Activated T-cell treated with anti-CD3 and anti-CD28 coated beads, Interleukin-2, amount 50 U/mL, for 72 hours (primary cell): ENCODE measurements at places on chromosomes 12 and 14. TPM values are rescaled to one million over a fixed set of nuclear protein-coding genes. Genes with fewer than 3 reads are reported as not detected.

DNA sequence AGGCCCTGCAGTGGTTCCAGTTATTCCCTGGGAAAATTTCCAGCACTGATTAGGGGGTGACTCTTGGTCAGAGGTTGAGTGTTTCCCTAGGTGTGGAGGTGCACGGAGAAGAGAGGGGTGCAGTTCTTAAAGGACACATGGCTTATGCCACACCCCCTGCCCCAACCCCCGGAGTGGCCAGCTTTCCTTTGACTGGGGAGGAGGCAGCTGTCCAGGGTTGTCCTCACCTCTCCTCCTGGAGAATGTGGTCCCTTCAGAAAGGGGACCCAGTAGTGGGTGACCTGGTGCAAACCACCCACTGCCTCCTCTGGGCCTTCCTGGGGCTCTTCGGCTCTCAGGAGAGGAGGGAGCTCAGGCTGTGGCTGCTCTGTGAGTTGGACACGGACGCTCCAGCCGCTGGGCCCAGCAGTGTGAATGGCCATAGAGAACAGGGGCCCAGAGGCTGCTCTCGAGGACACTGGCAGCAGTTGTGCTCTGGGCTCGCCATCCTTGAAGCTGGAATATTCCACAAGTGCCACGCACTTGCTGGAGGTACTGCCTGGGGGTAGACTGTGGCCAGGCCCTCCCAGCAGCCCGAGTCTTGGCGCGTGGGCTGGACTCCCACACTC lies 13.6 kb downstream of the PACS2 start:
- H3K27me3 ChIP-seq, result no peaks in the 10 kb centered on the region
- H3K36me3 ChIP-seq, result no peaks in the 10 kb centered on the region
- peaks cover 23% of the 10 kb centered on the region for H3K4me1 ChIP-seq
- no peak overlapping the region for H3K27ac ChIP-seq
- no peak for DNase-seq

GRCh38 chr14:89428546-89429198 lies 11.6 kb upstream of the FOXN3 start:
- peaks cover 94% of the 10 kb centered on the region for H3K4me1 ChIP-seq
- no peak for DNase-seq
- peak overlapping the region; percentile 99 for H3K27ac ChIP-seq
- no peaks in the 10 kb centered on the region for H3K36me3 ChIP-seq
- no peaks in the 10 kb centered on the region for H3K27me3 ChIP-seq
- H3K4me3 ChIP-seq, result peak overlapping the region; percentile 78

DNA sequence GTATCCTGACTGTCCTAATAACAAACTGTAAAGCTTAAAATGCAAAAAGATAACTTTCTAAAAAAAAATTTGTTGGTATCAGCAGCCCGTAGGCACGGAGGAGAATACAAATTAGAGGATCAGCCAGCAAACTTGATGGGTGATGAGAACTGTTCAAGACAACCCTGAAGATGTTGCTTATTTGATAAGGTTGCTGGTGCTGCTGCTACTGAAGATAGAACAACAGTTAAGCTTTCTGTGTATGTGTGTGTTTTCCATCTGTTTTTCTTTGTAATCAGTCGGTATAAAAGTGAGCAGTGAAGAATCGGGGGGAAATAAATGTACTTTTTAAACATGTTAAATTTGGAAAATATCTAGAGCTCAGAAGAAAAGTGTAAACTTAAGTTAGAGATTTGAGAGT lies 67.4 kb upstream of the POC1B start:
- peak overlapping the region; percentile 62 for H3K27ac ChIP-seq
- peaks cover 14% of the 10 kb centered on the region for H3K36me3 ChIP-seq

- H3K4me3 ChIP-seq, result peak overlapping the region; percentile 52
- no peaks in the 10 kb centered on the region for H3K27me3 ChIP-seq
- peaks cover 2% of the 10 kb centered on the region for H3K36me3 ChIP-seq
- DNase-seq, result no peak
Measured at GRCh38 chr14:64997108-64997794, 10.6 kb downstream of the FNTB start.

- DNase-seq, result no peak
- peaks cover 5% of the 10 kb centered on the region for H3K4me1 ChIP-seq
- no peaks in the 10 kb centered on the region for H3K36me3 ChIP-seq
- H3K4me3 ChIP-seq, result no peak overlapping the region
- H3K27ac ChIP-seq, result no peak overlapping the region
- peaks cover 11% of the 10 kb centered on the region for H3K27me3 ChIP-seq
Measured at GRCh38 chr14:72558721-72559120, 335.2 kb downstream of the DPF3 start.

DNA sequence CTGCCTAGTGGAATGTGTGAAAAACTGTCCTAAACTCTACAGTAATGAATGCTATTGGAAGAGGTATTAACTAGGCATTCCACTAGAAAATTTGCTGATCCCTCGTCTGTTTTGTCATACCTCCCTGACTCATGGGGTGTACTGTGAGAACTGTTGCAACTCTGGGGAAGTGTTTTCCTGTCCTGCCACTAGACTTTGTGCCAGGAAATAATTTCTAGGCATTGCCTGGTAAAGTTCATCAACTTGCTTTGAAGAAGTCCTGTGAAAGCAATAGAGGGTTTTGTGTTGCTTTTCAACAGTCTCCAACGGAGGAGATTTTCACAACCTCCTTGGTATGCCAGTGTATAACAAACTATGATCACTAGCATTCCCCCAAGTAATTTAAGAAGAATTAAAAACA lies 139.9 kb downstream of the AKAP6 start:
- DNase-seq, result no peak
- H3K27me3 ChIP-seq, result no peaks in the 10 kb centered on the region
- no peak overlapping the region for H3K27ac ChIP-seq
- H3K4me1 ChIP-seq, result no peaks in the 10 kb centered on the region
- H3K4me3 ChIP-seq, result no peak overlapping the region

DNA sequence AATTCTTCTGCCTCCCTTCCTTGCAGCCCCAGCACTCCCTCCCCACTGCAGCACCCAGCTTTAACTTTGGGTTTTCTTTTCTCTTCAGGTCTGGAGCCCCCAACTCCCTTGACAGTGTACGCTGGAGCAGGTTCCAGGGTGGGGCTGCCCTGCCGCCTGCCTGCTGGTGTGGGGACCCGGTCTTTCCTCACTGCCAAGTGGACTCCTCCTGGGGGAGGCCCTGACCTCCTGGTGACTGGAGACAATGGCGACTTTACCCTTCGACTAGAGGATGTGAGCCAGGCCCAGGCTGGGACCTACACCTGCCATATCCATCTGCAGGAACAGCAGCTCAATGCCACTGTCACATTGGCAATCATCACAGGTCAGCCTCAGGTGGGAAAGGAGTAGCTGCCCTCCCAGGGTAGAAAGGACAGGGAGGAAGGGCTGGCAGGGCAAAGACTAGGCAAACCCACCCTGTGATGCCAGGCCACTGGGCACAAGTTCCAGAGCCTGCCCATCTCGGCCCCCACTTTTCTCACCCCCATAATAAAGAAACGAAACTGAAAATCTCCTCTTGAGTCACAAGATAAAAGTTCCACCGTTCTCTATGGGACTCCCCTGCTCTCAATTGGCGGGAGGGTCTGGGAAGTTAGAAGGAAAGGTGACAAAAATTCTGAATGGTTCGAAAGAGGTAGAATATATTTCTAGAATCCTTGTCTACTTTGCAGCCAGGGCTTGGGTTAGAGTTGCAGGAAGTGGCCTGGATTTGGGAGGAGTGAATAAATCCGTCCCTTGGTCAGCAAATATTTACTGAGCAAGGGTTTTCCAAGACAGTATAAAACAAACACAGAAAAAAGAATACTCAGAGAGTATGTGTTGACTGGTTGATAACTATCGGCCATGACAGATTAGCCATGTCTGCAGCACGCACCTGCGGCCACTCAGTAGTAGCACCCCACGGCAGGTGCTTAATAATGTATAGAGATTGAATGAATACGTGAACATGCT lies 3.2 kb downstream of the LAG3 start:
- no peaks in the 10 kb centered on the region for H3K27me3 ChIP-seq
- H3K4me3 ChIP-seq, result peak overlapping the region; percentile 78
- peak overlapping the region; percentile 87 for H3K27ac ChIP-seq
- peaks cover 25% of the 10 kb centered on the region for H3K36me3 ChIP-seq
- peaks cover 94% of the 10 kb centered on the region for H3K4me1 ChIP-seq
- no peak for DNase-seq

- no peaks in the 10 kb centered on the region for H3K4me1 ChIP-seq
- H3K27ac ChIP-seq, result no peak overlapping the region
- no peak overlapping the region for H3K4me3 ChIP-seq
Measured at GRCh38 chr12:84572196-84572595, 340.4 kb downstream of the SLC6A15 start.

GRCh38 chr12:26198742-26199141 lies 3.4 kb downstream of the SSPN start:
- no peaks in the 10 kb centered on the region for H3K36me3 ChIP-seq
- H3K4me1 ChIP-seq, result peaks cover 6% of the 10 kb centered on the region
- DNase-seq, result no peak
- peaks cover 42% of the 10 kb centered on the region for H3K27me3 ChIP-seq

DNA sequence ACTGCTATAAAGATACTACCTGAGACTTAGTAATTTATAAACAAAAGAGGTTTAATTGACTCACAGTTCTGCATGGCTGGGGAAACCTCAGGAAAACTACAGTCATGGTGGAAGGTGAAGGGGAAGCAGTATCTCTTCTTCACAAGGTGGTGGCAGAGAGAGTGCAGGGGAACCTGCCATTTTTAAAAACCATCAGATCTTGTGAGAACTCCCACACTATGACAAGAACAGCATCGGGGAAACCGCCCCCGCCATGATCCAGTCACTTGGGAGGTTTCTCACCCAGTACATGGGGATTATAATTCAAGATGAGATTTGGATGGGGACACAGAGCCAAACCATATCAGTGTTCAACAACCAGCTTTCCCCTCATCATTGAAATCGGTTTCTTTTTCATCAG lies 49.9 kb downstream of the AEBP2 start:
- no peaks in the 10 kb centered on the region for H3K27me3 ChIP-seq
- peak overlapping the region; percentile 12 for H3K27ac ChIP-seq
- no peak for DNase-seq
- H3K36me3 ChIP-seq, result no peaks in the 10 kb centered on the region

DNA sequence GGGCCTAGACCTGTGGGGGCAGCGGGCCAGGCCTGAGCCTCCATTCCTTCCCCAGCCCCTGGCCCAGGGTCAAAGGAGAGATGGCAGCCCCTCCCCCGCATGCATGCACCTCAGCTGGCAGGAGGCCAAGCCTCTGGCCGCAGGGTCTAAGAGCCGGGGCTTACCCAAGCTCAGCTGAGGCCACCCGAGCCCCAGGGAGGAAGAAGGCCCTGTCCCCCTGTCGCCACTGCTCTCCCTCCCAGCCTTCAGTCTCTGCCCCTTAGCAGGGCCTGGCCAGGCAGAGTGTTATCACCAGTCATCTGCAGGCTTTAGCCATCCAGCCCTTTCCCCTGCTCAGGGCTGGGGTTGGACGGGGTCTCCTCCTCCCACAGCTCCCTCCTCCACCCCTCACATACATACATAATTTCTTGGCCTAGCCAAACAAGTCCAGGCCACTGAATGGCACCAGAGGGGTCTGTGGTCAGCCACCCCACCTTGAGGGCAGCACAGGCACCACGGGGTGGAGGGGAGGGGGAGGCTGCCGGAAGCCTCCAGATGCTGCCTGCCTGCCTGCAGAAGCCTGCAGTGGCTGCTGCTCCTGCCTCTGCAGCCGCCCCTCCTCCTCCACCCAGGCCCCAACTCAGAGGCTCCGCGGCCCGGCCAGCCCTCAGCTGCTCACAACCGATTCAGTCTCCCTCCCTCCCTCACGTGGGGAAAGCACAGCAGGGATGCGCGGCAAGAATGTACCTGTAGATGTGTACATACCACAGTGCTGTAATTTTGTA lies 22.8 kb downstream of the RAB35 start:
- H3K27ac ChIP-seq, result no peak overlapping the region
- H3K4me1 ChIP-seq, result peaks cover 9% of the 10 kb centered on the region
- H3K27me3 ChIP-seq, result no peaks in the 10 kb centered on the region
- no peak for DNase-seq
- peaks cover 22% of the 10 kb centered on the region for H3K36me3 ChIP-seq

GRCh38 chr14:77543240-77543551 lies 44.6 kb upstream of the ISM2 start:
- no peak overlapping the region for H3K4me3 ChIP-seq
- H3K27me3 ChIP-seq, result no peaks in the 10 kb centered on the region
- no peak overlapping the region for H3K27ac ChIP-seq
- H3K4me1 ChIP-seq, result no peaks in the 10 kb centered on the region
- no peak for DNase-seq
- H3K36me3 ChIP-seq, result peaks cover 2% of the 10 kb centered on the region

DNA sequence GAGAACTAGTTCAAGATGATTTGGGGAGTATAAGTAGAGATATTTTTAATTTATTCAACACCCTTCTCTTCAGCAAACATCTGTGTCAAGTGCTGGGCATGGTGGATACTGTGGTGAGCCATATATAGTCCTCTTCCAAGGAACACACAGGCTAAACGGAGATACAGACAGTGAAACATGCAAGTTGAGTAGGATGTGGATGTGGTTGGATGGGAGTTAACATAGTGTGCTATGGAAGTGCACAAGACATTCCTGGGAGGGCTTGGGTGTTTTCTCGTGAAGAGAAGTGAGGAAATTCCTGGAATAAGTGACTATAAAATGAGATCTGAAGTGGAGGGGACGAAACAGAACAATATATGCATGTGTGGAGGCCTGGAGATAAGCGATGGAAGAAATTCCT lies 181.1 kb upstream of the NPAS3 start:
- no peaks in the 10 kb centered on the region for H3K4me1 ChIP-seq
- H3K36me3 ChIP-seq, result peaks cover 3% of the 10 kb centered on the region
- H3K27me3 ChIP-seq, result no peaks in the 10 kb centered on the region
- H3K4me3 ChIP-seq, result no peak overlapping the region
- H3K27ac ChIP-seq, result no peak overlapping the region

GRCh38 chr12:75834591-75834990 lies 197.0 kb downstream of the PHLDA1 start:
- DNase-seq, result no peak
- no peaks in the 10 kb centered on the region for H3K4me1 ChIP-seq

GRCh38 chr12:128583453-128583852 lies 240.3 kb downstream of the SLC15A4 start:
- no peak overlapping the region for H3K27ac ChIP-seq
- DNase-seq, result no peak
- no peak overlapping the region for H3K4me3 ChIP-seq
- H3K4me1 ChIP-seq, result no peaks in the 10 kb centered on the region

- H3K36me3 ChIP-seq, result peaks cover 2% of the 10 kb centered on the region
- H3K4me3 ChIP-seq, result peak within 1 kb of the TSS; percentile 92
- DNase-seq, result peak; percentile 76
- H3K27ac ChIP-seq, result peak within 1 kb of the TSS; percentile 96
- peaks cover 9% of the 10 kb centered on the region for H3K4me1 ChIP-seq
Measured at GRCh38 chr12:95943330-95943842, at the start of gene AMDHD1. TSS of gene AMDHD1 (plus strand) at chr12:95943331. CDS start at chr12:95943399, 68 bp downstream.

The PLEKHG7 gene
- not detected for total RNA-seq

The RDH16 gene
- total RNA-seq, result 1.5 TPM

The MYH6 gene
- 0.65 TPM for total RNA-seq

The ALKBH1 gene
- 18.1 TPM for total RNA-seq

The GSG1 gene
- total RNA-seq, result not detected

The B4GALNT3 gene
- 1.3 TPM for total RNA-seq

The AHNAK2 gene
- total RNA-seq, result not detected

The RND1 gene
- 5.5 TPM for total RNA-seq
